GM23248 (cell line): ENCODE measurements at places on chromosomes 11 and 22. TPM values are rescaled to one million over a fixed set of nuclear protein-coding genes. Genes with fewer than 3 reads are reported as not detected.

GRCh38 chr11:15196704-15197103 is 82.0 kb downstream of the INSC start:
- DNase-seq, result no peak
- H3K27ac ChIP-seq, result no peak overlapping the region
- H3K27me3 ChIP-seq, result no peaks in the 10 kb centered on the region
- no peaks in the 10 kb centered on the region for H3K36me3 ChIP-seq
- H3K4me1 ChIP-seq, result peaks cover 38% of the 10 kb centered on the region

DNA sequence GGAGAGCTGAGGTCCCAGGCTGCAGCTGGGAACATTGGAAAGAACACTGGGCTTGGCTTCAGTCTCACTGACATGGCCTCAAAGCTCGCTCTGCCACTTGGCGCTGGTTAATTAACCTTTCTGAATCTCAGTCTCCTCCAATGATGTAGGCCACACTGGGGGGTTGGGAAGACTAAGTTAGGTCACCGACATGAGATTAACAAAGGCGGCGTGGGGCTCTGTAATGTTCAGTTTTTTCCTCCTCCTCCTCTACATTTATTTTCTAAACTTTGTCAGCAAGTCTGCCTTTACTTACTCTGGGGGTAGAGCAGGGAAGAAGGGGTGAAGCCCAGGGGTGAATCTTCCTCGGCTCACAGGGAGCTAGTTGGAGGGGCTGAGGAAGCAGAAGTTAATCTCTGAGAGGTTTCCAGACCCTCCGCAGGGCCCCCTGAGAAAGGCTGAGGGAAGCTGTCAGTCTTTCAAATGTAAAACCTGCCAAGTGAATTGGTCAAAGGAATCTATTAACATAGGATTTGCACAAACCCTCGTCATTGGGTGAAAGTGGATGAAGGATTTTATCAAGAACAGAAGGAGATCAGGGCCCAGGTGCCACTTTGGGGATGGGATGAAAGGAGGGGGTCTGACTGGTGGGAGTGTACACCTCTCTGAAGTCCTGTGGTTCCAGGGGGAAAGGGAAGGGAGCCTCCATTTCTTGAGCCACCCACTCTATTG is 32.1 kb upstream of the TENM4 start:
- H3K4me3 ChIP-seq, result no peak overlapping the region
- DNase-seq, result no peak
- peaks cover 37% of the 10 kb centered on the region for H3K27me3 ChIP-seq
- H3K36me3 ChIP-seq, result no peaks in the 10 kb centered on the region
- no peaks in the 10 kb centered on the region for H3K4me1 ChIP-seq

DNA sequence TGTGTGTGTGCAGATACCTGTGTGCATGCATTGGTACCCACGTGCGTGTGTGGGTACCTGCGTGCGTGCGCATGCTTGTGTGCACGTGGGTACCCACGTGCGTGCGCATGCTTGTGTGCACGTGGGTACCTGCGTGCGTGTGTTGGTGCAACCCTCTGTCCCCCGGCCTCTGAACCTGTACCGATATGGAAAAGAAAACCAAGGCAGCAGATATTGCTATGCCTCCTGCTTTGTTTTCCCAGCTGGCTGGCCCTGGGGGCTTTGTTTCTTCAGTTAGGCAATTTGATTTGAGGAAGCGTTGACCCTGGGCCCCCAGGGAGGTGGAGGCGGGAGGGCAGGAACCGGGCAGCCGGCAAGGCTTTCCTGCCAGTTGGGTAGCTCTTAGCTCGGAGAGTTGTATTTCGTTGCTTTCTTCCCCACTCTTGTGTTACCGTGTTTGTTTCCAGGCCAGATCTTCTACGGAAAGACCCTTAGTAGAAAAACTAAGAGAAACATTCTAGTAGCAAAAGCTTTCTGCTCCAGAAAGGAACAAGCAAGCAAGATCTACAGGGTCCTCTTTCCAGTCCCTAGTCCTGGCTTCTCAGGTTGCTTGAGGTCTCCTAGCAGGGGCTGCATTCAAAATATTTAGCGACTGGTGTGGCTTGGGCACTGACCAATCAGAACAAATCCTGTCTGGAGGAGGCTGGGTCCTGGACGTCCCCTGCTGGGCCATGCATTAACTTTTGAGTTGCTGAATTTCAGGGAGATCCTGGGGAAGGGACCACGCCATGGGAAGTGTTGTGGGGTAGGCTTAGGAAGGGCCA is 26.3 kb upstream of the SORL1-AS1 start:
- no peaks in the 10 kb centered on the region for H3K36me3 ChIP-seq
- H3K27me3 ChIP-seq, result peaks cover 16% of the 10 kb centered on the region

- no peaks in the 10 kb centered on the region for H3K4me1 ChIP-seq
- H3K27ac ChIP-seq, result no peak overlapping the region
Measured at GRCh38 chr11:66237867-66238266, 30.6 kb upstream of the RAB1B start.

DNA sequence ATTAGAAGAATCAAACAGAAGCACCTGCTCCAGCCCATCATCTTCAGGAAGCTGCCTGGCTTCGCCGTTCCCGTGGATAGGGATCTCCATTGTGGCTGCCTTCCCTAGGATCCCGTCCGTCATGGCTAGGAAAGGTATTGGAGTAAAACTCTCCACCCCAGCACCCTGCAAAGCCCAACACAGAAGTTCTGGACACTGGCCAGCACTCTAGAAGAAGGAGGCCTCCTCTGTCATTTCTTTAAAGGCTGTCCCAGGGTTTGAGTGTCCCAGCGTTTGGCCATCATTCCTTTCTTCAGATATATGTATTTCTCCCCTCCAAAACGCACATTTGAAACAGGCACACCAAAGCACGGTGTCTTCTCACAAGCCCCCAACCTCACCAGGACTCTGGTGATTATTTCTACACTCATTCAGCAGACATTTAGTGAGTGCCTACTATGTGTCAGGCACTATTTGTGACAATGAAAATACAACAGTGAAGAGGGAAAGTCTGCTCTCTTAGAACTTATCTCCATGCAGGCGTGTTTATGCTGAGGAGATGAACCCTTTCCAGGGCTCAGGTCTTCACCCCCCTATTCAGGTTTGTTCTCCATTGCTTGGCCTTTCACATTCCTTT is 724 bp downstream of the ARFIP2 start:
- H3K27ac ChIP-seq, result peak overlapping the region; percentile 94
- H3K4me3 ChIP-seq, result peak overlapping the region; percentile 96
- peak; percentile 67 for DNase-seq

The DAGLA gene
- total RNA-seq, result 1.3 and 2.3 TPM in 2 replicates
